ENCODE measurements at places on chromosomes 6 and 20.

DNA sequence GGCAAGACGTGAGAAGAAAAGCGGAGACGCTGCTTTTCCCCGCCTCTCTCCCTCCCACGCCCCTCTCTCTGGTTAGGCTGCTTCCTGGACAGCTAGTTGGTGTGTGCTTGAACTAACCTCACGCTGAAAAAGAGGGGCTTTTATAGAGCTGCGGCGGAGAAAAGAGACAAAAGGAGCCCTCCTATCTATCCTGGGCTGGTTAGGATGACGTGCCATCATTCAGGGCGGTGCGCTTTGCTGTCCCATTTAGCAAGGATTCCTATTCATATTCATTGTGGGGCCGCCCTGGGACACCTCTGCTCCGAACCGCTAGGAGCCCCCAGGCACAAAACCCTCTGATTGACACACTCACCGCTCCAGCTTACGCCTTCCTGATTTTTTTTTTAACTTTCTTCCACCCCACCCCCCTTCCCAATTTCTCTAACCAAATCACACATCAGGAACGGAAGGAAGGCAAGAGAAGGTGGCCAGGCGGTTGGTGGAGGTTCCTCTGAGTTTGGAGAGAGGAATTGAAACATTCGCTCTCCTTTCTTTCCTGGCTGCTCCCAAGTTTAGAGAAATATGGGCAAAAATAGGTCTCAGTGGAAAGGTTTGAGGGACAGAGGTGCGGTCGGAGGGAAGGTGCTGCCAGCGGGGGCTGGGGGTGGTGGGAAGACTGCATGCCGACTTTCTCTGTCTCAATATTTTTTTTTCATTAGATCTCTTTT lies at the start of gene OLIG3:
TSS of gene OLIG3 (minus strand) at position 114 of the 707 bp plus-strand sequence. CDS start 224 bp downstream, outside the sequence.
- DNase-seq: no peak

GRCh38 chr20:15863735-15864134 lies 709.5 kb downstream of the KIF16B start:
- DNase-seq: no peak

DNA sequence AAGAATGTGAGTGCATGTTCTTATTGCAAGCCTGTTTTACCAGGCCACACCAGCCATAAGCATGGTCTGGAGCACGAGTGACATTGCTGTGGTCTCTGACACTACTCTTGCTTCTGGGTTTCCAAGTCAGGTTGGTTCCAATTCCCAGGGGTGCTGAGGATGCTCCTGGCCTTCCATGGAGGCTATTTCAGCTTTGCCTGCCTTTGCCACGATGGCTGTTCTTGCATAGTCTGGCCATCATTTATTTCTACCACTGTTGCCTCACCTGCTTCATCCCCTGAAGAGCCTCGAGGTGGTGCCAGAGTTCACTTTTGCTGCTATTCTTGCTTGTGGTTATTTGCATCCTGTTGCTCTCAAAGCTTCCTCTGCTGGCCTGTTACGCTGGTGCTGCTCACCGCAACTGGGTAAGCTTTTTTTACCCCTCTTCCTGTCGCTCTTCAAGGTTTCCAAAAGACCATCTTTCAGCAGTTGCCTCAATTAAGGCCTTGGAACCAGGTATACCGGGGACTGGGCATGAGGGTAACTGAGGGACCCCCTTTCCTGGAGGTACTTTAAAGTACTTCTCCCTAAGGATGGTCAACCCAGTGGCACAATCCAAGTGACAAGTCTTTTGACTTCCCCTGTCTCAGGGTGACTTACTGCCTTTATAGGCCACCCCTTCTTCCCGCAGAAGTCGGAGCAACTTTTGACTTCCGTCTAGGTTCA lies 64.5 kb downstream of the AKAP7 start:
- peak; percentile 40 for DNase-seq

DNA sequence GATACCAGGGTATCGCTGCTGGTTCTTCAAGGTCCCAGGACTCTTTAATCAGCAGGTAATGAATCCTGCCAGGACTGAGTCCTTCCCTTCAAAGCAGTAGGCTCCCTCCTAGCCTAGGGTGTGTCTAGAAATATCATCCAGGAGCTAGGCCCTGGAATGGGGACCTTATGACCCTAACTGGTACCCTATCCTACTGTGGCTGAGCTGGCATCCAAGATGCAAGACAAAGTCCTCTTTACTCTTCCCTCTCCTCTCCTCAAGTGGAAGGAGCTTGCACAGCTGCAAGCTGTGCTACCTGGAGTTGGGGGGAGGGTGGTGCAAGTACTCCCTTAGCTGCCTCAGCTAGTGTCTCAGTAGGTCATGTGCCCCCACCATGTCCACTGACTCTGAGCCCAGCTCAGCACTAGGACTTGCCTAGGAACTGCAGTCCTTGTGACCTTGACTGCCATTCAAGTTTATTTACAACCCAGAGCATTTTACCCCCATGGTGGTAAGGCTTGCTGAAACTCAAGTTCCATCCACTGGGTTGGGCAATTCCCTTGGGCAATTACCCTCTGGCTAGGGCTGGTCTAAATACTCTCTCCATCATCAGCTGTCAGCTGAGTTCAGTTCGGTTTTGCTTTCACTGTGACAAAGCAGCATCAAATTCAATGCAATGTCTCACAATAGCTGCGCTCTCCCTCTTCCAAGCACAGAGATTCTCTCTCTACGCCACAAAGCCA lies 48.4 kb upstream of the TOP1 start:
- no peak for DNase-seq

- no peak for DNase-seq
These were observed 104.8 kb downstream of the TASP1 start for GRCh38 chr20:13533946-13534345.

DNA sequence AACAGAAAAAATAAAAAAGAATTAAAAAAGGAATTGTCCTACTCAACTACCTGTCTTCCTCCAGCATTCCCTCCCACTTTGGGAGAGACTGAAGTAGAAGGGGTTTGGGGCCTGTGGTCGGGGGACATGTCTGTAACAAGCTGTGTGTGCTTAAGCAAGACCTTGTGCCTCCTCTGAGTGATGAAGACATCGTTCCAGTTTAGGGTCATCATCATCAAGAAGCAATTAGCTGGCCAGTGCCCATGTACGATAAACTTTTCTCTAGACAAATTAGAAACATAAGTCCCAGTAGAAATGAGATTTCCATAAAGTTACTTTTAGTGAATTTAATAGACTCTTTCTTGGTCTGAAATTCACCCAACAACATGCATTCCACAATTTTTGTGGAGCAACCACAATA lies 272.9 kb downstream of the ZNF217 start:
- DNase-seq: no peak

DNA sequence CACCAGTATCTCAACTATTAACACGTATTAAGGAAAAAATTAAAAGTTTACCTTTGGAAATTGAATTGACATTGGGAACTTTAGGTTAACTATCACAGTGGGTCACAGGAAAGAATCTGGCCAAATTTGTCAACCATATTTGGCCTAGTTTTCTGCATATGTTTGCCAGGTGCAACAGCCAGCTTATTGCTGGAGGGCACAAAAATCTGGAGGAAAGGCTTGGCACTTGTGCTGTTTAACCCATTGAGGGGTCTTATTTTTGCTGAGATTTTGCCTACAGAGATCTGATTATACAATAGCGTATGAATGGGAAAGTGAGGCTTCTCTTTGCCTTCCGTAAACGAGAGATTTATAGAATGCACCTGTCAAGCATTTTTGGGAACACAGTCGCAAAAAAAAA lies 190.4 kb downstream of the PRL start:
- no peak for DNase-seq

GRCh38 chr6:18330548-18331081 lies 56.5 kb upstream of the RNF144B start:
- no peak for DNase-seq

GRCh38 chr6:121451250-121451649 lies 15.8 kb downstream of the GJA1 start:
- no peak for DNase-seq

GRCh38 chr6:69379518-69379917 lies 417.3 kb downstream of the LMBRD1 start:
- DNase-seq: no peak

GRCh38 chr6:76810286-76810685 lies 653.0 kb downstream of the HTR1B start:
- DNase-seq: no peak

- DNase-seq: no peak
These were observed 32.1 kb downstream of the FNDC1 start for GRCh38 chr6:159201336-159201735.

- no peak for DNase-seq
These were observed 52.6 kb upstream of the SLC22A1 start for GRCh38 chr6:160069050-160069454.

DNA sequence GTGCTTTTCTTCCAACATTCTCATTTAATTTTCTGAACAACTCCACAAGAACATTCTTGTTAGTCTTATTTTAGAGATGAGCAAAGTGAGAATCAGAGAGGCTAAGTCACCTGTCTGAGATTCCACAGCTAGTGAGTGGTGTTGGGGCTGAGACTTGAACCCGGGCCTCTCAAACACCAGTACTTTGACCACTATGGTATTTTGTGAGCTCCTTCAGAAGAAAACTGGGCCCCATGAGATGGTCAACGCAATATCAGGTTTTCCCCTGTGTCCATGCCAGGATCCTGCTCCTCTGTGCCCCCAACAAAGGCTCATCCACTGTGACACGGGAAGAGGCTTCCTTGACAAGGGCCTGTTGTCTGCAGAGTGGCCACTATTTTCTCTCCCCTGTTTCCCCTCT lies 51.9 kb downstream of the MAFB start:
- DNase-seq: no peak

DNA sequence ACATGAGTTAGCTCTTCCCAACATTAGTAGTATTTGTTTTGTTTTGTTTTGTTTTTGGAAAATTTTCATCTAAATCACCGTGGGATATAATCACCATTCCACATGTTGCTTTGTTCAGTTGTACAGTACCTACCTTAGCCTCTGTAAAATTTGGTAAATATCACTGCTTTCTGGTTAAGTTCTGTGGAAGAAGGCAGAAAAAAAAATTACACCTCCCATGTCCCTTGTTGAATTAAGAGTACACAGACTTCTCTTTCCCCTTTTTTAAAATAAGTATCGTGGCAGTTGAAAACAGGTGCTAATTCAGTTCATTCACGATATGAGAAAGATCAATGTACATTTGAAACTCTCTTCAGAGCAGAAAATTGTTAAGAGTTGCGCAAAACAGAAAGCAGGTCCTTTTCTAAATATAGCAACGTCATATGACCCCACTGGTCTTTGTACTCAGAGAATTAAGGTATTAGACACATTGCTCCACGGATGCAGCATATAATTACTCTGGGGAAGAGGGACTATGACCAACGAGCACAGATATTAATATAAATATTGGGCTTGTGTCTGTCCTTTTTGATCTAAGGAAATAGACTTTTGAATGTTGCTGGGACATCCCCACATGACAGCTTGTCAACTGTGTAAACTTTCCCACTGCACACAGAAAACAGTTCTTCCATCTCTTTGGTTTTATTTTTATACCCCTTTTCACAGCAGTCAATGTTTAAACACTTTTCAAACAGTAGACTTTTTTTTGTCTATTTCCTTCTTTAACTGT lies 58.6 kb upstream of the ZNF217 start:
- DNase-seq: no peak

DNA sequence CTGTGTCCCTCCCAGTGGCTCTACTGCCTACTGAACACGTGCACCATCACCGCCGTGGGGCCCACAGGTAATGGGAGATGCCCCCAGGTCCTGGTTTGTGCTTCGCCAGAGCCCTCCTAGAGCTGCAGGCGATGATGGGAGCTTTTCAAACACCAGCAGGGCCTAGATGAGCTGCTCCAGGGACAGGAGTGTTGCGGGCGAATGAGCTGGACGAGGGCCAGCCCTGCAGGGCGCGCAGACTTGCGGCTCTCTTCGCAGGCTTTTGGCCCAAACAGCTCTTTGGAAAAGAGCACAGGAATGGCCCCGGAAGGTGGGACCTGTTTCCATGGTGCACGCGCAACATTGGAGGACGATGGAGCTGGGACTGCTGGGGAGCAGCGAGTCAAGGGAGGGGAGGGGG lies 409.3 kb upstream of the SULF2 start:
- DNase-seq: no peak

DNA sequence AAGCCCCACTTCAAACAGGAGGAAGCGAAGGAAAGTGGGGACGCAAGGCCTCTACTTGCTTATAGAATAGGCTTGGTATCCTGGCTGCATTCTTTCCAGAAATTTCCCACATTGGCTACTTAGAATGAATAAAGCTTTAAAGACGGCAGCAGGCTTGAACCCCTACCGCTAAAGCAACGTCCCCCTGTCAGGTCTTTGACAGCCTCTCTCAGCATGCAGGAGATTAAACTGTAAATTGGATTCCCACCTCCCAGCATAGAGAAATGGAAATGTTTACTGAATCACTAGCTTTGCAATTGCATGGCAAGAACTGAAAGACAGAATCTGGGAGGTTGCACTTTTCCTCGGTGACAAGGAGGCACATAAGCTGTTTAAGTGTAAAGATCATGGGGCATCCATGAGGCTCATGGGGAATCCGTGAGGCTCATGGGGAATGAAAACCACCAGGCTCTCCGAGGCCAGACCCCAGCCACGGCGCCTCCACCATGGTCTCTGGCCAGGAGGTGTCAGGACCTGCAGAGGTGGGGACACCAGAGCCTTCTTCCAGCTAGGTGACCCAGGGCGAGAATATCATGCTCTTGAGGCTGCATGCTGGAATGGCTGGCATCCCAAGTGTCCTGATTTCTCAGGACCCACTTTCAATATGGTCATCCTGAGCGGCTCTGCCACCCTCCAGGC lies 10.3 kb downstream of the LEMD2 start:
- DNase-seq: no peak

GRCh38 chr6:121630716-121631115 lies 195.3 kb downstream of the GJA1 start:
- no peak for DNase-seq

DNA sequence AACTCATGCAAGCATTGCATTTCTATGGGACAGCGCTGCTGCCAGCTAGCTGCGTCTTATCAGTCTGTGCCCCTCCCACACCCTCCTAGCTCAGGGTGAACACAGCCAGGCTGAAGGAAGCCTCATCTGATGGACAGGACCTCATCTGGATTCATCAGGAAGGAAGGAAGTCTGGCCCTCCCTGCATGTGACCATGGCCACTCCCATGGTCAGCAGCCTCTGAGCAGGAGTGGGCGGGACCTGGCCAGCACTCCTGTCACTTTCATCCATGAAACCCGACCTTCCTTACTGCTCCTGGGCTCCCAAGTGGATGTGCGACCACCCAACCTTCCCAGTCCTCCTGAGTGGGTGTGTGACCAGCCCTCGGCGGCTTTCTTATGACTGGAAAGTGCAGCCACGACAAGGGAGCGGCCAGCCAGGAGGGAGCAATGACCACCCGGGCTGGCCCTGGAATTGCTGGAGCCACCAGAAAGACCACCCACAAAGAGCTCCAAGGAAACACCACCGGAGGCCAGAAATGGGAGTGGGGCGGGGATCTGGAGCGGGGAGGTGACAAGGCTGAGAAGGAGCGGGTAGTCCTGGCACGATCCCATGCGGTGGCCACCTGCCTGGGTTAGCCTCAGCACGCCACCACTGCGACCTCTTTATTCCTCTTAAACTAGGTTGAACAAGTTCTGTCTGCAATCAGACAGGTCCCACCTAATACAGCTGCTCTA lies 241.2 kb downstream of the TTLL2 start:
- DNase-seq: no peak

- DNase-seq: no peak
These were observed 208.4 kb downstream of the ANKRD60 start for GRCh38 chr20:58019850-58020625.

All from SHP77 (cell line).